CD4-positive, alpha-beta T cell treated with Interleukin-15 for 4 hours (primary cell): ENCODE measurements at places on chromosomes 4 and X.

DNA sequence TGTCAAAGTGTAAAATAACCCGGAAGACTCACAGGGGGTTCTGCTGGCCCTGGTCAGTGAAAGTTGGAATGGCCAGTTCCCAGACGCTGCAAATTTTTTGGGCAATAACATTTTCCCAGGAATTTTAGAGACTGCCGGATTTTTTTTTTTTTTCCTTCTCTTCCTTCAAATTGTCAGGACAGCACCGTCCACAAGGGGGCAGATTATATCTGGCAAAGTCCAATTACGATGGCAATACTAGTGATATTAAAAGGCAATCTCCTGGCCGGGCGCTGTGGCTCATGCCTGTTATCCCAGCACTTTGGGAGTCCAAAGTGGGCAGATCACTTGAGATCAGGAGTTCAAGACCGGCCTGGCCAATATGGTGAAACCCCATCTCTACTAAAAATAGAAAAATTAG, 20.5 kb downstream of the SLC25A5 start:
- peak; percentile 31 for DNase-seq

DNA sequence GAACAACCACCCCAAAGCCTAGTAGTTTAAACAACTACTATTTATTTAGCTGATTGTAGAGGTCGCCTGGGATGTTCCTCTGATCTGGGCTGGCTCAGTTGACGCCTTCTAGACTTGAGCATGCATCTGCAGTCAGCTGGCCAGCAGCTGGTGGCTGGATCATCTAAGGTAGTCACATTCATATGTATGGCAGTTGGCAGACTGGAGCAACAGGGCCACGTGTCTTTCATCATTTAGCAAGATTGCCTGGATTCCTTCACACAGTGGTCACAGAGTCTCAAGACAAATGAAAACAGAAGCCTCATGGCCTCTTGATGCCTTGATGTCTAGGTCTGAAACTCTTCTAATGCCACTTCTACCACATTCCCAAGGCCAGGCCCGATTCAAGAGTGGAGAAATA, 220.6 kb upstream of the S100G start:
- DNase-seq: no peak

DNA sequence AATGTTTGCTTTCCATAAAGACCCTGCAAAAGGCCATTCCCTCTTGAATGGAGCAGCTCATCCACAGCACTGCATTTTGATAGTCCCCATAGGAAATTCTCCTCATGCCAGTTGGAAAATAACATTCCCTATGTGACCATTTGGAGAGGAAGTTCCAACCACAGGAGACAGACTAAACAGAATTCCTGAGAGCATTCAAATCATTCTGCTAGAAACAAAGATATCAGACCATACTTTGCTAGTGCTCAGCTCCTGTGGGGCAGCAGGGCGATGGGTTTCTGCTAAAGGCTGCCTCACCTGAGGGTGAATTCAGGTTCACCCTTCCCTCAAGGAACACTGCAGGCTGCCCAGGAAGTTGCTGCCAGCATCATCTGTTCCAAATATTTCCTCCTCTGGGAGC, 58.8 kb downstream of the LNX1 start:
- no peak for DNase-seq

- DNase-seq: no peak
These were observed 134.7 kb downstream of the F11 start for GRCh38 chr4:186400676-186401075.

GRCh38 chr4:74297539-74297938, 10.7 kb upstream of the EPGN start:
- no peak for DNase-seq

DNA sequence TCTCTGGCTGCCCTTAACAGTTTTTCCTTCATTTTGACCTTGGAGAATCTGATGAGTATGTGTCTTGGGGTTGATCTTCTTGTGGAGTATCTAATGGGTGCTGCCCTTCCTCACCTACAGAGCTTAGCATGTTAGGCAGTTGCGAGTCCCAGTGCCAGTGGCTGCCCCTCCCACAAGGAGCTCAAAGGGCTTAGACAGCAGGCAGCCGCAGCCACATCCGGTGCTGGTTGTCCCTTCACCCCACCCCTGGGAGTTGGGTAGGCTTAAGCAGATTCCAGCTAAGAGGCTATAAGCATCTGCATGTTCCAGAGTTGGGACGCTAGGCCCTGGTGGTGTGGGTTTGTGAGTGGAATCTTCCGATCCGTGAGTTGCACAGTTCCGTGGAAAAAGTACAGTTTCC, 322.1 kb upstream of the ARX start:
- no peak for DNase-seq

GRCh38 chrX:97740886-97741285, 857.2 kb downstream of the RPA4 start:
- no peak for DNase-seq

- no peak for DNase-seq
These were observed 206.3 kb upstream of the TBL1X start for GRCh38 chrX:9258421-9259104.

DNA sequence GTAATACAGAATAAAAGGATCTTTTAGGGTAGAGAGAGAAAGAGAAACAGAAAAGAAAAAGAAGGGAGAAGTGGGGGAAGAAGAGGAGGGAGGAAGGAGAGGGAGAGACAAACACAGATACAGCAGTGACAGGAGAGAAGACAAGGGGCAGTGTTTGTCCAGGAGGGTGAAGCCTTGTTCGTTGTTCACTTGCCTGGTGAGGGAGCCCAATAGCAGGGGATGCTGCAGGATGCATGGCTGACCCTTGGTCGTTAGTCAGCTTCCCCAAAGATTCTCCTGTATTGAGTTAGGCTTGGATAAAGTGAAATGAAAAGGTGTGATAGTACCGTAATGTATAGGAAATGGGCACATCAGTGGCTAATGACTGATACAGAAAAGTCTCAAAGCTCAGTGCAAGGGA, 403.7 kb downstream of the IL15 start:
- no peak for DNase-seq
